ENCODE measurements at places on chromosomes 16 and 17.

GRCh38 chr17:7716901-7717755 is at the start of gene DNAH2:
Gene DNAH2 (plus strand): TSS chr17:7717744. CDS start chr17:7719735, 1,991 bp downstream.
- DNase-seq = peak; percentile 62

- no peak for DNase-seq
Measured at GRCh38 chr17:36661047-36661666, 59.8 kb downstream of the MRM1 start.

DNA sequence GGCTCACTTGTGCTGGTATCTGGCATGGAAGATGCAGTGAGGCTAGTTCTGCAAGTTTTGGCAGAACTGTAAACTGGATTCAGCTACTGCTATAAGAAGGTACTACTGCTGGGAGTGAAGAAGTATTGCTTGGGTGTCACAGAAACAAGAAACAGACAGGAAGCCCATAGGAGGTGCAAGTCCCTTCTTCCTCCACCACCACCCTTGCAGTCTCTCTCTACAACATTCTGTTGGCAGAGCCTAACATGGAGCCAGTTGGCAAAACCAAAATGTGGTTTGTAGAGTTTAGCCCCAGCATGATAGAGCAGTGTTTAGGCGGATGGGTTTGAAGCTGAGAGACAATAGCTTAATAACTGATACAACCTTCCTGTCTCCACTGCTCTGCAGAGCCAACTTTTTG is 72.6 kb downstream of the NLK start:
- no peak for DNase-seq

DNA sequence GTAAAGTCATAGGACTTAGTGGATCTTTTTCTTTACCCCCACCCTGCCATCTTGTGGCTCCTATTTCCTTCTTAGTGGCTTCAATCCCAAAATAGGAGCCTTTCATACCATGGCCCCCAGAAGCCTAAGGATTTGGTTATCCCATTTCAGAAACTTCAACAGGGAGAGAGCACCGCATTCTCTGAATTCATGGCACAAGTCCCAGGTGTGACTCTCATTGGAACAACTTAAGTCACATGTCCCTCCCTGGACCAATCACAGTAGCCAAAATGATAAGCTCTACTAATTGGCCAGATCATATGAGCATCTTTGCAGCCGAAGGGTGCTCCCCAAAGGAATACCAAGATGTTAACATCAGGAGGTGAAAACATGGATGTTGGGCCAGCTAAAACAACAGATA is 43.2 kb downstream of the AXIN2 start:
- DNase-seq = no peak

DNA sequence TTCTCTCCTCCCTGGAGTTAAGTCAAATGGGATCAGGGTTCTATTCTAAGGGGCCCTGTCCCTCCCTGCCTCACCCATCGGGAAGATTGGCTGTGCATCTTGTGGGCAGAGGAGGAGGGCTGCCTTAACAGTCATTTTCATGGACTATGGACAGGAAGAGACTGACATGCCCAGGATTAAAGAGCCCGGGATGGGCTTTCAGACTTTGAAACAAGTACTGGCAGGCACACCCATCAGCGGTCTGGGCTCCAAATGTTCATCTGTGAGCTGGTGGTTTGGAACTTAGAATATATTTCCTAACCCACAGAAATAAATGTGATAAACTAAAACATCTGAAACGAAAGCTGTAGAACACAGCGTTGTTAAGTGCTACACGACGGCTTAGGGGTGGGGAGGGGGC is 6.5 kb downstream of the SLC6A4 start:
- DNase-seq = no peak

- DNase-seq = no peak
Measured at GRCh38 chr17:75521290-75521689, 4.2 kb upstream of the LLGL2 start.

DNA sequence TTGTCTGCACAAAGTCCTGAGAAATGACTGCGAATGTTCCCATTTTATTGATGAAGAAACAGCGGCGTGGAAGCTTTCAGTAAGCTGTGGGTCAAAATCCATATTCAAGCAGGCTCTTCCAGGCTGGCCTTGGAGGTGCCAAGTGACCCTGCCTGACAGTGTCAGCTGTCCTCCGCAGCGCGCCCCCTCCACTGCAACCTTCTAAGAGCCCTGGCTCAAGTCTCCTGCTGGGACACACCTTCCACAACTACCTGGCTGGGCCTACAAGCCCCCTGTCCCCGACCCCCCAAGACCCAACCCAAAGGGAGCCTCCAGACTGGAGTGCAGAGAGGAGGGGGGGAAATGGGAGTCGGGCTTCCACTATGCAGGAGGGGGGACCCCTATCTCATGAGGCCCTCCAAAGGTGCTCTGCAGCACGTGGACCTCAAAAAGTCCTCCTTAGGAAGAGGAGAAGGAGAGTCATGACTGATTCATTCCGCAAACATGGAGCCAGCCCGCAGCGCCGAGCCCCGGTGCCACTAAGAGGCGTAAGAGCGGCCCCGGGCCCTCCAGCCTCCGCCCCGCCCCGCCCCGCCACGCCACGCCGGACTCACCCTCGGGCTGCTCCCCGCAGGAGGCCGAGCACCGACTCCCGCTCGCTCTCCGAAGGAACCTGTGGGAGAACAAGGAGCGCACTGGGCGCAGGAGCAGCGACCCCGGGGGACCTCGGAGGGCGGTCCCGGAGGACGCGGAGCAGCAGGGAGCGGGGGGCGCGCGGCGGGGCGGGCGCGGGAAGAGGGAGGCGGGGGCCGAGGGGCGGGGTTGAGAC is 574 bp downstream of the MPP3 start:
- no peak for DNase-seq

GRCh38 chr17:50918933-50919296 is 52.8 kb upstream of the TOB1 start:
- DNase-seq = no peak

GRCh38 chr17:43532581-43532980 is 13.6 kb downstream of the ETV4 start:
- DNase-seq = no peak

- DNase-seq = no peak
Measured at GRCh38 chr16:30478766-30479478, 6.4 kb downstream of the ITGAL start.

Measured in hippocampal formation (tissue), 2 donors.